ENCODE measurements at places on chromosomes 11 and 22.
A peak's percentile ranks its signal among the peaks of the same experiment; 100 is the strongest.

GRCh38 chr11:48163360-48164100, 53.1 kb upstream of the OR4B1 start:
- DNase-seq = no peak

DNA sequence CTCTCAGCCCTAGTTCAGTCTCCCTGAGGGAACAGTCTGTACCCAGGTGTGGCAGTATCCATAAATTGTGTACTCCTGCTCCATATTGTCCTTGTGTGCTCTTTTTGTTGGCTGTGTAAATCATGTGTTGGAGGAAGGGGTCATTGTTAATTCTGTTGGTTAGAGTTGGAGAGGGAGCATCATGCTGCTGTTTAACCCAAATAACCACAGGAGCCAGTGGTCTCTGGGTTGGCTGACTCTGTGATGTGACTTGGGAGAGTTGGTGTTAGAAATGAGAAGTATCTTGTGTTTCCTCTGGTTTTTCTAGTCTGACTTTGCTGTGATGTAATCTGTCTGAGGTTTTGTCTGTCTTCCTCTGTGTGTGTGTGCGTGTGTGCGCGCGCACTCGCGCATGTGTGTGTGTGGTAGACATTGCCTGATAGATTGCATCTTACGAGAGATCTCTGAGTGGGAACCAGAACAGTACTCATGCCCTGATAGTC, 30.5 kb downstream of the CTNND1 start:
- no peak for DNase-seq

DNA sequence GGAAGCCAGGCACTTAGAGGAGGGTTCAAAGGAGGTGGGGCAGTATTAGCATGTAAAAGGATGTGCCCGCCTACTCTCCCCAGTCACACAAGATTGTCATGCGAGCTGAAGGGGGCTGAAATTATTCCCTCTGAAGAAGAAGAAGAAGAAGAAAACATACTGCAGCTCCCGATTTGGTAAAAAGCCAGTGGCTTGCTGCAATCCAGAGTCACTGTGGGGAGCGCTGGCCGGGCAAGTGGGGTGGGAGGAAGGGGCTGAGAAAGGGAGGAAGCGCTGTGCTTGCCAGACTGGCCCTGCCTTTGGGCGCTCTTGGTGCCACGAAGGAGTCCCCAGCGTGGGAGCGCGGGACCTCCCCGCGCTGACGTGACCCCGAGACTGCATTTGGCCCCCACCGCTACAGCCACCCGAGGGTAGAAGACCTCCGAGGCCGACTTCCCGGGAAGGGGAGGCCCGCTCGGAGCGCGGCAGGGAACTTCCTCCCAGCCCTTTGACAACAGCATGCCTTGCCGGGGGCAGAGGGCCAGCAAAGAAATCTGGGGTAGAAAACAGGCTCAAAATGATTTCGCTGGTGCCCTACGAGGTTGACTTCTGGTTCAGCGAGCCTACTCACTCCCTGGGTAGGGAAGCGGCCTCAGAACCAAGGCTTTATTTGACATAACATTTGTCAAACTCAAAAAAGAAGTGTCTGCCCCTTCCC, 906.3 kb downstream of the DLG2 start:
- peak; percentile 40 for DNase-seq

DNA sequence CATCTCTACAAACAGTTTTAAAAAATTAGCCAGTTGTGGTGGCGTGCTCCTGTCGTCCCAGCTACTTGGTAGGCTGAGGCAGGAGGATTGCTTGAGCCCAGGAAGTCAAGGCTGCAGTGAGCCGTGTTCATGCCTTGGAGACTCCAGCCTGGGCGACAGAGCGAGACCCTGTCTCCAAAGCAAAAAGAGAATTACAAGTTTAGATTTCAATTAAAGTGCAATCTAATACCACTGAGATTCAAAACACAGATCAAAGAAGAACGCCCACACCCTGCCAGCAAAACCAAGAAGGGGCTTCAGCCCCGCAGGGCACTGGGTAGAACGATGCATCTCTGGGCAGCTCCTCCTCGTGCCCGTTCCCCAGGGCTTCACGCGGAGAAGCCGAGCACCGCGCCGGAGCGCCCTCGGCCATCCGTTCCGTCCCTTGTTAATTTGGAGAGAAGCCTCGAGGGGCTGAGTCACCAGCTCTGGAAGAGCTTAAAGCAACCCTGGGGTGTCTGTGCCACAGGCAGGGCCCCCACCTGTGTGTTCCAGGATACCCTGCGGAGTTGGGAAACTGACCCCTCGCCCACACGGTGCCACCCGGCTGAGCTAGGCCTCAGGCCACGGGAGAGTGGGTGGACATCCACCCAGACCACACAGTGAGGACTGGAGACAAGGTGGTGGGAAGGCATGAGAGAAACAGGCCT, 47.0 kb downstream of the AP2A2 start:
- DNase-seq = no peak
